ENCODE measurements at places on chromosomes 11 and 22.

- no peak for DNase-seq
These were observed 30.6 kb downstream of the PRDM11 start for GRCh38 chr11:45176996-45177395.

DNA sequence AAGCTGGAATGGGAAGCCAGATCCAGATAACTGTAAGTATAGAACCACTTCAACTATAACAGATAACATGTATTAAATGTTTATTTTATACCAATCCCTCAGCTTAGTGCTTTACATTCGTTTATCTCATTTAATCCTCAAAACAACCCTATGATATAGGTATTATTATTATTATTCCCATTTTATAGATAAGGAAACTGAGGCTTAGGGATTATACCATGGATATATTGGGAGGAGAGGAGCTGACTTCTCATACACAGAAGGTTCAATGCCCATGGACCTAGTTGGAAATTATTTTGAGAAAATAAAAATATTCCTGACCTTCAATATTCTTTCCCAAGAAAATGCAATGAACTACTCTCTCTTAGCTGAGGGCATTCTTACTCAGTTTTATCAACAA, 140.4 kb upstream of the C11orf58 start:
- no peak for DNase-seq

- no peak for DNase-seq
These were observed 14.4 kb downstream of the LGR4 start for GRCh38 chr11:27458182-27458581.

DNA sequence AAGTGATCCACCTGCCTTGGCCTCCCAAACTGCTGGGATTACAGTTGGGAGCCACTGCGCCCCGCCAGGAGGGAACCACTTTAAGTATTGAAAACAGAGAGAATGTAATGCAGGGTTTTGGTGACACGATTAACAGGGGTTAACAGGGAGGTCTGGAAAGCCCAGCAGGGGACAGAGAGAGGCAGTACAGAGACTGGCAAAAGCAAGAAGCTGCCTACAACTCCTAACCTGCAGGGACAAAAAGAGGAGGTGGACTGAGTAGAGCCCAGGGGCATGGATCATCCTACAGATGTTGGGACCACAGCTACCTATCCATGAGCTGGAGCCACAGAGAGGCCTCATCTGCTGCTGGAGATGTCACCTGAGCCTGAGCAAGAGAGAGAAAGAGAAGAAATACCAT, 1.7 kb upstream of the SPINDOC start:
- DNase-seq: no peak

DNA sequence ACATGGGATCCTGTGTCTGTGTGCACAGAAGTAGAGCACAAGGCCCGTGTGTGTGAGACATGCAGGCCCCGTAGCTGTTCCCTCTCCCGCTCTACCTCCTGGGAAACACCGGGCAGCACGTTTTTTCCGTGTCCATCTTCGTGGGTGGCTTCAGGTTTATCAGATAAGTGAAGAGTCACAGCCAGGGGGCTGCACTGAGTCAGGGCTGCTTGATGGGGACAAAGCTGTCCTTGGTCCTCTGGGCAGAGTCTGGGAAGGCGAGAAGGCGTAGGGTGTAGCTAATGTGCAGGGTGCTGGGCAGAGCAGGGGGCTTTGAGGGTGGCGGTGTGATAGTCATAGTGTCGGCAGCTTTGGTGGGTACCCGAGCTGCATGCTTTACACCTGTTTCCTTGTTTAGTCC, 23.7 kb downstream of the INCENP start:
- no peak for DNase-seq

DNA sequence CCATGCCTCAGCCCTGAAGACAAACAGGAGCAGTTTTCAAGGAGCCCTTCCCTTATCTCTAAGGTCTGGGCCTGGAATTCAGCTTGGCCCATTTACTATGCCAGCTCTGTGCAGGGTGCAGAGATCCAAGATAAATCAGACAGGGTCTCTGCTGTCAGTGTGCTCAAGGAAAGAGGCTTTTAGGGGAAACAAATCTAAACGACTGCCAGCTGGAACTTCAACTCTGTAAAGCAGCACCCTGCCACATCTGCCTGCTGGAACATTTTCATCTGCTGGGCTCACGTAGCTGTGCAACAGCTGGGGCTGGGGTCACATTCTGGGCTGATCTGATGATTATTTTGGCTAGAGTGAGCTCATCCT, 19.8 kb upstream of the EHF start:
- DNase-seq: no peak

GRCh38 chr11:73177778-73178539, 35.8 kb upstream of the FCHSD2 start:
- peak; percentile 74 for DNase-seq

DNA sequence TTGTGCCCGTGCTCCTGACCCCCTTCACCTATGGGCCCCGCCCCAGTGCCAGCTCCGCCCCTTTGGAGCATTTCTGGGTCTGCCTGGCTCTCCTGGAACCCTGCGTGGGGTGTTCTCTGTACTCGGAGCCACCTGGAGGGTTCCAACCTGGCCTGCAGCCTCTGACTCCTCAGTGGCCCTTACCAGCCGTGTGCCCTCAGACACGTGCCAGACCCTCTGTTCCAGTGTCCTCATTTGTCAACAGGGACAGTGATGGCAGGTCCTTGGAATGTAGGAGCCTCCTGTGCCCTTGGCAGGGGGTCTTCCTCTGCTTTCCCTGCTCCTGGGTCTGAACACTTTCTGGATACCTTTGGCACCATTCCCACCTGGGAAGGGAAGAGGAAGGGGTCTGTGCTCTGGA, 96.4 kb downstream of the CACNA1I start:
- DNase-seq: no peak

- DNase-seq: no peak
These were observed 40.5 kb downstream of the DUSP8 start for GRCh38 chr11:1531449-1532013.
